ENCODE measurements at places on chromosomes 13 and 19.
A peak's percentile ranks its signal among the peaks of the same experiment; 100 is the strongest.

DNA sequence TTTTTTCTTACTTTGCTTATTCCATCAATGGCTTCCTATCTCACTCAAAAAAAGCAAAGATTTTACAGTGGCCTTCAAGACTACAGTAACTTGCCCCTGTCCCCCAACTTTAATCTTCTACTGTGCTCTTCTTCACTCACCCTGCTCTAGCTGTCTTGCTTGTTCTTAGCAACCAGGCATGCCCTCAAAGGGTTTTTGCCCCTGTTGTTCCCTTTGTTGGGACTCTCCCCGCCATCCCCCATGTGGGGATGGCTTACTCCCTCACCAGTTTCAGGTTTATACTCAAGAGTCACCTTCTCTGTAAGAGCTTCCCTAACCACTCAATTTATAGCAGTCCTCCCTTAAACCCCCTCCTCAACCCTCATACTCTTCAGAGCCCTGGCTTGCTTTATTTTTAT lies 5.4 kb downstream of the MTMR6 start:
- DNase-seq: no peak

GRCh38 chr19:29293736-29294342 lies 80.9 kb upstream of the UQCRFS1 start:
- no peak for DNase-seq

DNA sequence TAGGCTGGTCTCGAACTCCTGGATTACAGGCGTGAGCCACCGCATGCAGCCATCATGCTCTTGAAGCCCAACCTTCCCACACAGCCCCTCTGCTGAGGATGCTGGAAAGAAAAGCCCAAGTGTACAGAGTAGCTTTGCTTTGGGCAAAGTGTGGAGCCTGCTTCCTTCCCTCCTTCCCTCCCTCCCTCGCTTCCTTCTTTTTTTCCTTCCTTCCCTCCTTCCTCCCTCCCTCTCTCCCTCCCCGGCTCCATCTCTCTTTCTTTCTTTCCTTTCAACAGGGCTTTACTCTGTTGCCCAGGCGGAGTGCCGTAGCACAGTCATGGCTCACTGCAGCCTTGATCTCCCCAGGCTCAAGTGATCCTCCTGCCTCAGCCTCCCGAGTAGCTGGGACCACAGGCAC lies 2.7 kb downstream of the CC2D1A start:
- DNase-seq: no peak

DNA sequence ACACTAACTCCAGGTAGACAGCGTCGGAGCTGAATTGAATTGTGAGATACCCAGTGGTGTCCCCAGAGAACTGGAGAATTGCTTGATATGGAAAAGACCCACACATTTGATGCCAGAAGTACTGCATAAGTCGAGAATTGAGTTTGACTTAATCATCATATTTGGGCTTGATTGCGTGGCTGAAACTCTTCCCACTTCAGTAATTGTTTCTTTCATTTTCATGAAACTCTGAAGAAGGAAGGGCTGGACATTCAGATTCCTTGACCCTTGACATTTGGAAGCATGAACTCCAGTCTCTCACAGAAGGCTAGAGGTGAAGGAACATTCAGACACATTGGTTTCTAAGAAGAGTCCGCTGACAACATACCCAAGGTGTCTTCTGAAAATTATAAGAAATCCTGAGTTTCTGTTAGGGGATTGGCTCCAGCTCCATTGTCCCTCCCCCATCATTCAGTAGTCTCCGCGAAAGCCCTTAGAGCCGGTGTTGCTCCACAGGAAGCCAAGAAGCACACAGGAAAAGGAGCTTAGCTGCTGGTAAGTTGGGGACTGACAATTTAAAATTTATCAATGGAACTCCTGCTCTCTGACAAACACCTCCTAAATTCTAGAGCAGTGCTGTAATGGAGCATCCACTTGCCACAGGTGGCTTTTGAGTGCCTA lies at the start of gene FPR2:
Gene FPR2, plus strand, starts transcription at position 484 of the 660 bp plus-strand sequence. CDS start 7,479 bp downstream, outside the sequence.
- no peak for DNase-seq

- no peak for DNase-seq
Observed at GRCh38 chr19:31220540-31220939, 128.7 kb downstream of the TSHZ3 start.

DNA sequence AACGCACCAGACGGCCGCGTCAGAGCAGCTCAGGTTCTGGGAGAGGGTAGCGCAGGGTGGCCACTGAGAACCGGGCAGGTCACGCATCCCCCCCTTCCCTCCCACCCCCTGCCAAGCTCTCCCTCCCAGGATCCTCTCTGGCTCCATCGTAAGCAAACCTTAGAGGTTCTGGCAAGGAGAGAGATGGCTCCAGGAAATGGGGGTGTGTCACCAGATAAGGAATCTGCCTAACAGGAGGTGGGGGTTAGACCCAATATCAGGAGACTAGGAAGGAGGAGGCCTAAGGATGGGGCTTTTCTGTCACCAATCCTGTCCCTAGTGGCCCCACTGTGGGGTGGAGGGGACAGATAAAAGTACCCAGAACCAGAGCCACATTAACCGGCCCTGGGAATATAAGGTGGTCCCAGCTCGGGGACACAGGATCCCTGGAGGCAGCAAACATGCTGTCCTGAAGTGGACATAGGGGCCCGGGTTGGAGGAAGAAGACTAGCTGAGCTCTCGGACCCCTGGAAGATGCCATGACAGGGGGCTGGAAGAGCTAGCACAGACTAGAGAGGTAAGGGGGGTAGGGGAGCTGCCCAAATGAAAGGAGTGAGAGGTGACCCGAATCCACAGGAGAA lies 1.9 kb downstream of the PPP1R12C start:
- no peak for DNase-seq

DNA sequence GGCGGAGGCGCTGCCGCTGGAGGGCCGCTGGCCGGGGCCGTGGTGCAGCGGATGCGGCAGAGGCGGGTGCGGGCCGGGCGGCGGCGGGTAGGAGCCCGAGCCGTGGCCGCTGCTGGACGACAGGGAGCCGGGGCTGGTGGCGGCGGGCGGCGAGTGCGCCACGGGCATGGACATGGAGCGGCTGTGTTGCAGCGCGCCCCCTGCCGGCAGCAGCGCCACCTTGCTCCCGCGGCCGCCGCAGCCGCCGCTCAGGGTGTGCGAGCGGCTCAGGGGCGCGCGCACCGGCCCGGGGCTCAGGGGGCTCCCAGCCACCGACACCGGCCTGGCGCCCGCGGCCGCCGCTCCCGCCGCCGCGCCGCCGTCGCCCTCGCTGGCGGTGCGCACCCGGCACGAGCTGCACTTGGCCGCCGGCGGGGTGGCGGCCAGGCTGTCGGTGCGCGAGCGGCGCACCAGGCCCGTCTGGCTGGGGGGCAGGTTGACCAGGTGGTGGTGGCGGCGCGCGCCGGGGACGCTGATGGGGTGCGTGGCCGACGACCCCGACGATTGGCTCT lies 1.7 kb downstream of the IRS2 start:
- DNase-seq: peak; percentile 35

- no peak for DNase-seq
Observed at GRCh38 chr19:40410030-40410389, 3.2 kb downstream of the PRX start.

DNA sequence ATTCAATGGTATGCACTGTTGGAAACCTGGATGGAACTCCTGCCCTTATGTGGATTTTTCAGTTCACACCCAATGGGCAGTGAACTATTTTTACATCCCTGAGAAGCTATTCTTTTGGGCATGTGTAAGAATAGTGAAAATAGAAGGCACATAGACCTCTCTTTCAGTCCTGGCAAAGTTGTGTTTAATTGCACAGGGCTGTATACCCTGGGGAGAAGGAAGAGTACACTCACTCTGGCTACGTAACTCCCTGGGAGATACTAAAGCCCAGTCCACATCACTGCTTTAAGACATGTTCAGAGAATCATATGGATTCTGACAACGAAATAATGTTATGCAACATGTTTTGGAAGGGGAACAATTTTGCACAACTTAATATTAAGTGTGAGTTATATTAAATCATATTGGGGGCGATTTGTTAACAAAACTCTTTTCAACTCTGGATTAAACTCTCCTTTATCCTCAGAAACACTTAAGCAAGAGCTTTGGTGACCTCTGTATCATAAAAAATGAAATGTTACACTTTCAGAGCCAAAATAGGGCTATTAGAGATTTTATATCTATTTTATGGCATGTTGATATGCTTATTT lies 166.1 kb downstream of the DCT start:
- no peak for DNase-seq

- no peak for DNase-seq
Observed at GRCh38 chr13:24605923-24606372, 74.3 kb upstream of the ATP12A start.

DNA sequence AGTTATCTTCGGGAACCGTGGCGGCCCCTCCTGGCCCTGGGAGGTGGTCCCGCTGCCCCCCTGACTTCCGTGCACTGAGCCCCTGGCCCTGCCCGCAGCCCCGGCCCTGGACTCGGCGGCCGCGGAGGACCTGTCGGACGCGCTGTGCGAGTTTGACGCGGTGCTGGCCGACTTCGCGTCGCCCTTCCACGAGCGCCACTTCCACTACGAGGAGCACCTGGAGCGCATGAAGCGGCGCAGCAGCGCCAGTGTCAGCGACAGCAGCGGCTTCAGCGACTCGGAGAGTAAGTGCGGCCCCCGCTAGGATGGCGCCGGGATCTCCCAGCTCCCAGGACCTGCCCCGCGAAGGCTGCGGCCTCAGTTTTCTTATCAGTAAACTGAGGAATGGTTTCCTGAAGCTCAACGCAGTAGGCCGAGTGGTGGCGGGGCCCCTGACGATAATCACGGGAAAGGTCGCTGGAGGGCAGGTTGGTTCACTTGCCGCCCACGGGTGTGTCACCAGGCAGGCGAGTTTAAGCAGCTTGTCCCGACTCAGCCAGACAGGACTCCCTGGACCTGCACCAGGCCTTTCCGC lies 924 bp downstream of the RGCC start:
- DNase-seq: no peak

GRCh38 chr19:43957891-43958290 lies 6.9 kb downstream of the ZNF221 start:
- DNase-seq: no peak

DNA sequence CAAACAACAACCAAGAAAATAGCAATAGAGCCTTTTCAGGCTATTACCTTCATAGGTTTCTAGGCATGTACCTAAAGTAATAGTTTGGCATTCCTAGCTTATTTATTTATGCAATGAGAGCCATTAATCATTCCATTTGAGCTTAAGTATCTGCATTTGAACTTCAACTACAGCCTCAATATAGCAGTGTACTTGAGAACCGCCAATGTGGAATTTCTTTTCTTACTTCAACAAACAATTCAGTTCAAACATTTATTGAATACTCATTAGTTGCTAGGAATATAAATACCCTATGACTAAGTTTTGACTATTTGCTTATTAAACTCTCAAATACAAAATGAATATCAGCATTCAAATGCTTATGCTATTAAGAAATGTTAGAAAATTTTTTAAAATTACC lies 38.0 kb upstream of the FREM2 start:
- no peak for DNase-seq

GRCh38 chr13:99165753-99166587 lies 34.7 kb upstream of the UBAC2 start:
- DNase-seq: no peak

- DNase-seq: no peak
Observed at GRCh38 chr19:2711172-2711874, 8.8 kb upstream of the GNG7 start.

- DNase-seq: no peak
Observed at GRCh38 chr13:77653301-77653700, 44.2 kb upstream of the SLAIN1 start.

GRCh38 chr19:16917401-16917800 lies 28.6 kb downstream of the F2RL3 start:
- DNase-seq: no peak

DNA sequence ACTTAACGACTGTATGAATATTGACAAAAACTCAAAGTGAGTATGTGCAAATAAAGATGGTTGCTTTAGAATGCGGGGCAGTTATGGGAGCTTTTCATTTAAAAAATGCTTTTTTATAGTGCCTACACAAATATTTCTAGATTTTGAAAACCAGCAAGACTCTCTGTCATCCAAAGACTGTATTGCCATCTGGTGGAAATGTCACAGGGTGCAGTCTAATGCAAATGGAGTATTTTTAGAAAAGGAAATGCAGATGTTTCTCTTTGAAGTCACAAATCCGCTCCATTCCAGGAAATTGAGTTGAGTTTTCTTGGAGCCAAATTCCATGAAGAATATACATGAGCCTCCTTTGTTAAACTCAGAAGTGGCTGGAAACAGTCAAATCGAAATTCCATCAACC lies 2.3 kb upstream of the C1QTNF9B start:
- DNase-seq: no peak
